ENCODE measurements at places on chromosomes 12 and 14.

- no peak for DNase-seq
Measured at GRCh38 chr12:117033382-117034221, 65.6 kb downstream of the TESC start.

DNA sequence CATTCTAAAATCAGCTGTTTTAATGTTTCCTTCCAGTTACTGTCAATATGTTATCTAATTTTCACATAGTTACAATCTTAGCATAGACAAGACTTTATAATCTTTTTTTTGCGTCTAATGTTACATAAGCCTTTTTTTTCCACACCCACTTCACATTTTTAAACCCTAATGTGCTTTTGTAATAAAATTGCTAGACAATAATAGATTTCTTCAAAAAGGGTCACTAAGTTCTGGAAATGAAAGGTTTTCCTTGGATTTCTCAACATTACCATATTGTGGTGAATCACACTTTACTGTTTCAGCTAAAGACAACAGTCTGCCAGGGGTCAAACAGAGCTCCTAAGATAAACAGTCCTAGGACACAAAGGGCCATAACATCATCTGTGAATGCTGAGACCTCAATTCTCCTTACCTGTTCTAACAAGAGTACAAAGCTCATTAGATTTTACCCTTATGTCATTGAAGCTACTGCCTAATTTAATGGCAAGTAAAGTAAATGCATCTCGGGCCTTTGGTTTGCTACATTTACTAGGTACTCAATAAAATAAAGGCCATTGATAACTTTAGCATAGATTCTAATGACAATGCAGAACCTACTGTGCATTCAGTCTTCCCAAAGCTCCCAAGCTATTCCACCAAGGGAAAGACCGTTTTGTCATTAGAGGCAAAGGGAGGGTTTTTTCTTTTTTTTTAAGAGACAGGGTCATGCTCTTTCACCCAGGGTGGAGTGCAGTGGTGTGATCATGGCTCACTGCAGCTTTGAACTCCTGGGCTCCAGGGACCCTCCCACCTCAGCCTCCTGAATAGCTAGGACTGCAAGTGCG, 111.2 kb upstream of the SLC38A2 start:
- DNase-seq = no peak

- DNase-seq = no peak
Measured at GRCh38 chr14:77041881-77042545, 13.5 kb upstream of the IRF2BPL start.

GRCh38 chr12:53659011-53659551, 16.8 kb downstream of the ATP5MC2 start:
- no peak for DNase-seq

DNA sequence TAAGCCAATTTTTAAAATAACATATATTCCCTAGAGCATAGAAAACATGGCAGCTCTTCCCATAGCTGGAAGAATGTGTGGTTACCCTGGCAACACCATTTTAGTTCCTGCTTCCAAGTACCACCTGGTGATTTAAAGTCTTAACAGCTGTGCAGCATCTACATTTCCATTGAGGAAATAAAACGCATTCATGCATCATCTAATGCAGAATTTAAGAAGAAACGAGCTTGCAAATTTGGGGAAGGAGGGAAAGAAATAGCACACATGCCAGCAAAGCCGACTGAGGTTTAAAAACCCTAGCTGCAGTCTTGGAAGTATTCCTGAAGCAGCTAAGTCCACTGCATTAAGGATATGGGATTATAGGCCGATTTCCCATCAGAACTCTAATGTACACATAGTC, 22.8 kb upstream of the SLC38A2 start:
- DNase-seq = no peak

- DNase-seq = no peak
Measured at GRCh38 chr14:93064411-93065271, 51.1 kb downstream of the ITPK1 start.
